HTR-8/SVneo (cell line): ENCODE measurements at places on chromosomes 3 and 15.

DNA sequence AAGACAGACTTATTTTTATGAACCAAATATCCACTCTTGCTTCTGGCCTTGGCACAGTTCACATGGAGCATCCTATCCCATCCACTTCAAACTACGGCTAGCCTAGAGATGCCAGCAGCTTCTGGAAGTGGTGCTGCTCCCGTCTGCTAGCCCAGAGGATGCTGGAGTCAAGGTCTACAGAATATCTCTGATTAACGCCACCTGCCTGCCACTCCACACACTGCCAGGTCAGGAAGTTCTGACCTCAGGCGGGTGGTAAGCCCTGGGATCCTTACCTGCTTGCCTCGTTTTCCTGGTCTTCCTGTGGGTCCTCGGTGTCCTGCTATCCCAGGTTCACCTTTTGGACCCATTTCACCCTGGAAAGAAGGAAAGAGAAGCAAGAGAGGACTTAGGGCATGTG, 42.9 kb downstream of the EAF1 start:
- DNase-seq, result no peak

DNA sequence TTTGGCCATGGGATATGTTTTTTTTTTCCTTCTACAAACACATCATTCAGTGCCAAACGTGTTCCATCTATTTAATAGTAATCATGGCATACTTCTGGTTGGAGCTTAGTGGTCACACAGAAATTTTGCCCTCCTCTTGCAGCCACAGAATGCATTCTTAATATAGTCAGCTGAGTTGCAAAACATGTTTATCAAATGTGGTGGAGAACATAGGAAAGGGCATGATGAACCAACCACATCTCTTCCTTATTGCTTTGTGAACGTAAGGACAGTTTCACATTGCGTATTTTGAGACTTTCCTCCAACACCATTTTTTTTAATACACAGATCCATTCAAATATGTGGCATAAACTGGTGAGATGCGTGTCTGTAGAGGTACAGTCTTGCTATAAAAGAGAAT, 106.8 kb downstream of the BBX start:
- no peak for DNase-seq

DNA sequence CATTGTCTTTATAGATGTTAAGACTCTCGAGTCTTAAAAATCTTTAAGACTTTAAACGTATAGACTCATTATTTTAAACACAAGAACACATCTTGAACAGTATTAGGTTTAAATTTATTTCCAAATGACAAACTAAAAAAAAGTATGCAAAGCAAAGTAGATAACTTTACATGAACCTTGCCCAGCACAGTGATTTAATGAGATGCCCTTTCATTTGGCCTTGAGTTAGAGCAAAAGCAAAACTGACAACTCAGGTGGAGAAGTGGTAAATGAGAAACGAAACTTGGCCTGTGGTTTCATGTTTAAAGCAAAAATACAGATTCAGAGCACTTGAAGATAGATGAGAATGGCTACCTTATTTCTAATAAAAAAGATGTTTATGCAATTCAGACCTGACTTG, 8.6 kb downstream of the GPR15 start:
- DNase-seq, result no peak

DNA sequence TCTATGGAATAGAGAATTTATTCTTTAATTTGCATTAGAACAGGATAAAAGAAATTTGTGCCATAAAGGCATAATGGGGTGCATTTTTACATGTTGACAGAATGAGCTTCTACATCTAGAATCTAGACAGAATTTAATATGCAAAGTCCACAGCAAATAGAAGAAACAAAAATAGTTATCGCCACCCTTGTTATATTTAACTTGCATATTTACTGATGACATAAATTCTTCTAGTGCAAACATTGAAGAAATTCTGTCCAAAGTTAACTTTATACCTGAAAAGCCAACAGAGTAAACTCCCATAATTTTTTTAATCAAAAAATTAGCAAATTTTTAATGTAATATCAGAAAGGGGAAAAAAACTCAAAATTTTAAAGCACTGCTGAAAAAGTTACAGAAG, 213.7 kb upstream of the ALCAM start:
- DNase-seq, result no peak

- no peak for DNase-seq
These were observed 97.8 kb upstream of the AADACL2 start for GRCh38 chr3:151635905-151636304.

DNA sequence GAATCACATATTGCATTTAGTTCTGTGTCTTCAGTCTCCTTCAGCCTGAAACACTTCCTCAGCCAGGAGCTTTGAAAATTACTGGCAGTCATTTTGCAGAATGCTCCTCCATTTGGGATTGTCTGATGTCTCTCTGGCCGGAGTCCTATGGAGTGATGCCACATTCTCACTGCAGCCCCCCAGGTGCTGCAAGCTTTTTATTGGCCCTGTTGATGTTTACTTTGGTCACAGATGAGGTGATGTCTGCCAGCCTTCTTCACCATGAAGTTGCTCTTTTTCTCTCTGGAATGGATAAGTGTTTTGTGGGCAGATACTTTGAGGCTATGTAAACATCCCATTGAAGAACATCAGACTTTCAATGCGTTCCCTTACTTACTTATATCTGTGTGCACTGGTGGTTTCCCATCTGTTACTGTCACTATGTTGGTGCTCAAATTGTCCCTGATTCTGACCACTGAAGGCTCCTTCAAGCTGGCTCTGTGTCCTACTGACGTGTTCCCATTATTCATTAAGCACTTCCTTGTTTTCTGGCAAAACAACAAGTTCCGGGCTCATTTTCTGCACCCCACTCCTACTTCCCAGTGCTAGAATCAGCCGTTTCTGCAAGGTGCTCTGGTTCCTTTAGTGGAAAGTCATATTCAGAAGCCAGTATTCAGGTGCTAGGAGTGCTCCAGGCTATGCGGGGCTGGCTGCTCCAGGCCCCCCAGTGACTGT, 1.4 kb upstream of the CLEC3B start:
- no peak for DNase-seq

GRCh38 chr3:25610167-25610566, 54.5 kb downstream of the TOP2B start:
- no peak for DNase-seq

- DNase-seq, result peak; percentile 27
These were observed 74.0 kb upstream of the MANF start for GRCh38 chr3:51311055-51311454.

GRCh38 chr3:197675563-197675860, 61.2 kb downstream of the RUBCN start:
- no peak for DNase-seq

- DNase-seq, result no peak
These were observed 63.9 kb downstream of the CERS3 start for GRCh38 chr15:100464888-100465287.

- no peak for DNase-seq
These were observed 25.1 kb upstream of the GAP43 start for GRCh38 chr3:115598216-115598615.

GRCh38 chr3:3127432-3128010, 781 bp downstream of the TRNT1 start:
- no peak for DNase-seq

GRCh38 chr3:171064461-171064860, 37.9 kb upstream of the SLC2A2 start:
- DNase-seq, result no peak

- DNase-seq, result no peak
These were observed 6.4 kb upstream of the FAM219B start for GRCh38 chr15:74913041-74913440.

- no peak for DNase-seq
These were observed 2.3 kb downstream of the NSUN3 start for GRCh38 chr3:94065122-94065521.

DNA sequence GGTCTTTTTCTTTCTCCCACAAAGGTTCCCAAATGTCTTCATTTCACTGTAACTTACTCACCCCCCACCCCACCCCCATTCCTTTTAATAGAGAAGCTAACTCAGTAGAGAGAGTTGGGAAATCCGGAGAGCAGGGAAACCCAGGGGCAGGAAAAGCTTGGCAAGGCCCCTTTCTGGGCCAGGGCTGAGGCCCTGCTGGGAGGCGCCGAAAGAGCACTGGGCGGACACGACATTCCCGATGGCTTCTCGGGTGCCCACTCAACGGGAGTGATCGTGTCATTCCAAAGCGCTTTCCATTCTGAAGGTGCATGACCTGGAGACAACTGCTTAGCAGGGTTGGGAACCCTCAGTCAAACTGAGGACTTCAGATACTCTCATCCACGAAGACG, 1.6 kb upstream of the DALRD3 start:
- no peak for DNase-seq

DNA sequence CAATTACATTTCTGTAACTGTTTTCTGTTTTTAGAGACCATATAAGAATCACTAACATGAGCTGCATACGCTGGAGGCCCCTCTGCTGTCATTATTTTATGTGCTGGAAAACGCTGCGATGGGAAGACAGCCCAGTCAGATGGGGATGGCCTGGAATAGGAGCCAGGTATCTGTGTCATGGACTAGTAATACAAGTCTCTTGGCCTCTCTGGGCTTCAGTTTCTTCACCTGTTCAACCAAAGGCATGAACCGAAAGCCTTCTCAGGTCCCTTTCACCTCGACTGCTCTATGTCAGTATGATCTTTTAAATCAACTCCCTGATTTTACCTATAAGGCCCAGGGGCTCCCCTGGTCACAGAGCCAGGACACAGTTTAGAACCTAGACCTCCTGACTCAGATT, 14.6 kb upstream of the RFTN1 start:
- DNase-seq, result no peak

- no peak for DNase-seq
These were observed 19.2 kb downstream of the DENND4A start for GRCh38 chr15:65772930-65773329.

DNA sequence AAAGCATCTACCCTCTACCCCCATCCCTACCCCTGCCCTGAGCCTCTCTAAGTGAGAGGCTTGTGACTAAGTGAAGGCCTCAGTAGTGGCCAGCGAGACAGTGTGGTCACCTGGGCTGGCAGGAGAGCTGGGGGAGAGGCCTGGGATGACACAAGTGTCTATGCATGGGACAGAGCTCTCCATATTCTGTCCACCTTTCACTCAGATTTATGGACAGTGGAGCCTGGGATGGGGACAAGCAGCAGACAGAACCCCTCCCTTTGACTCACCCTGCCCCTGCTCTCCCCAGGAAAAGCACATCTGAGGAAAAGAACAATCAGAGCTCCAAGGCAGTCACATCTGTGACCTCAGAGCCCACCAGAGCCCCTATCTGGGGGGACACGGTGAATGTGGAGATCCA, 26.0 kb downstream of the CCDC33 start:
- no peak for DNase-seq

GRCh38 chr3:16883723-16884083, 1.1 kb upstream of the PLCL2 start:
- DNase-seq, result no peak

DNA sequence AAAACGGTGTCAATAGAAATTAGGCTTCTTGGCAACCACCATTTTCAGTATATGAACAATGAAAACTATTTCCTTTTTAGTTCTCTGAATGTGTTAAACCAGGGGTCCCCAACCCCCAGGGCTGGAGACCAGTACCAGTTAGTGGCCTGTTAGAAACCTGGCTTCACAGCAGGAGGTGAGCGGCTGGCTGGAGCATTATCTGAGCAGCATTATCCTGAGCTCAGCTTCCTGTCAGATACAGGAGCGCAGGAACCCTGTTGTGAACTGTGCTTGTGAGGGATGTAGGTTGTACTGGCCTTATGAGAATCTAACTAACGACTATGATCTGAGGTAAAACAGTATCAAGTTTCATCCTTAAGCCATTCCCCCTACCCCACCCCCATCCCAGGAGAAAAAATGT, 328.7 kb downstream of the ZBBX start:
- no peak for DNase-seq

DNA sequence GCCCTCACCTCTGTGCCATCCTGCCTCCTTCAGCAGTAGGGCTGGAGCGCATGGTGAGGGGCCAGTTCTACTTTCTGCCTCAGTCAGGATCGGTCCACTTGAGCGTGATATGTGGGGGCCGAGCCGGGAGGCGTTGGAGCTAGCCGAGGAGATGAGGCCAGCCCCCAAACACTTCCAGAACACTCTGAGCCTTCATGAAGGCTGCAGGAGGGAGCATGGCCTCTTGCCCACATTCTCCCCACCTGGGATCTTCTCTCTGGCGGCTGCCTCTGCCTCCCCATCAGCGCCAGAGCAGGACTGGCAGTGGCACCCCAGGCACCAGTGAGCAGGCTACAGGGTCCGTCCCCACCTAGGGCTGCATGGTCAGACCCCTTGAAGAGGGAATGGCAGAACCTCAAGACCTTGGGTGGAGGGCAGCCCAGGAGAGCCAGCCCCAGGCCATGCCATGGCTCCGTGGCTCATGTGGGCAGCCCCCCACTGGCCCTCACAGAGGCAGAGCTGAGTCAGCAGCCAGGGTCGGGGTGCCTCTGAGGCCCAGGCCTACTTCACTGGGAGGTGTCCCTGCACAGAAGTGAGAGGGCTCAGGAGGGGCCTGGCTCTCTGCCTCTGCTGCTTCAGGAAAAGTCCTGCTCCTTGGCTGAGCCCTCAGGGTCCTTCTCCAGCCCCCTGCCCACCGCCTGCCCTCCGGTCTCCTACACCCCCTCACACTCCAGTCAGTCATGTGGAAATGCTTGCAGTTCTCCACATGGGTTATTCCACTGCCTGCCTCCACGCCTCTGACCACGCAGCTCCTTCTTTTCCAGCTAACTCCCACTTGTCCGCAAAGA, 28.1 kb upstream of the CYP11A1 start:
- DNase-seq, result no peak

DNA sequence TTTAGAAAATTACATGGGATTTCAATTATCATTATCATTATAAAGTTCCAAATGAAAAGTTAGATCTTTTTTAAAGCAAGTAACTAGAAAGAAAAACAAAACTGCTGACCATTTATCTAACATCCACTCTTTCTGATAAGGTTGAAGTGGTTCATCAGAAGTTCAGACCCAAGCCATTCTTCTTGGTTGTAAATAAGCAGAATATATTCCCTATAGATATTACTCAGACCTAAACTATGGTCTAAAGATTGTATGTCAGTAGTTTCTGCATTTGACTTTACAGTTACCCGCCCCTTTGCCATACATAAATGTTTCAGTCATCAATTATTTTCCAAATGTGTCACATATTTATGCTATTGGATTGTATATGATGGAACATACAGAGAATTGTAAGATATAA, 136.7 kb downstream of the PLOD2 start:
- DNase-seq, result no peak

GRCh38 chr3:42661593-42662022, 8.1 kb downstream of the ZBTB47 start:
- no peak for DNase-seq

DNA sequence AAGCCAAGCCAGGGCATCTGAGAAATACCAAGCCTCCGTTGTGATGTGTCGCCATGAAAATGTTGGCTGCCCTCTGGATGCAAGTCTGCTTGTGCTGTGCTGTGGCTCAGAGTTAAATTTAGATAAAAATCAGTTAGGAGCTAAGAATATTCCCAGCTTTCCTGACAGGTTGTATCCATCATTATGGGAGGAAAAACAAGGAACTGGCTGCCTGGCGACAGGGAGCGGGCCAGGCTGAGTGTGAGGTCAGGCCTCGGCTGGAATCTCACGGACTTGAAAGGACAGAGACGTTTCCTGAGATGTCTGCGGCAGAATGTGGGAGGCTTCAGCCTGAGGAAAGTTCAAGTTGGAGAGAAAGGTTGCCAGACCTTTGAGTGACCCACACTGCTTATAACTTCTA, 213.8 kb downstream of the THSD4 start:
- DNase-seq, result no peak

GRCh38 chr3:46456118-46456517, 8.6 kb downstream of the LTF start:
- DNase-seq, result no peak
